Stomach (tissue), 19 donors: ENCODE measurements at places on chromosomes 2 and 18.
A peak's percentile ranks its signal among the peaks of the same experiment; 100 is the strongest.

GRCh38 chr18:57014772-57015413 is 132.0 kb upstream of the BOD1L2 start:
- no peak for DNase-seq

- DNase-seq = no peak
Measured at GRCh38 chr2:208300847-208301618, 35.0 kb downstream of the PIKFYVE start.

- DNase-seq = peak; percentile 5
Measured at GRCh38 chr2:229779650-229780049, 65.3 kb upstream of the DNER start.

- no peak for DNase-seq
Measured at GRCh38 chr2:33022395-33022985, 75.7 kb downstream of the LTBP1 start.

- no peak for DNase-seq
Measured at GRCh38 chr2:147250652-147251356, 594.0 kb upstream of the ACVR2A start.

- DNase-seq = no peak
Measured at GRCh38 chr18:41347057-41347456, 608.0 kb upstream of the PIK3C3 start.

DNA sequence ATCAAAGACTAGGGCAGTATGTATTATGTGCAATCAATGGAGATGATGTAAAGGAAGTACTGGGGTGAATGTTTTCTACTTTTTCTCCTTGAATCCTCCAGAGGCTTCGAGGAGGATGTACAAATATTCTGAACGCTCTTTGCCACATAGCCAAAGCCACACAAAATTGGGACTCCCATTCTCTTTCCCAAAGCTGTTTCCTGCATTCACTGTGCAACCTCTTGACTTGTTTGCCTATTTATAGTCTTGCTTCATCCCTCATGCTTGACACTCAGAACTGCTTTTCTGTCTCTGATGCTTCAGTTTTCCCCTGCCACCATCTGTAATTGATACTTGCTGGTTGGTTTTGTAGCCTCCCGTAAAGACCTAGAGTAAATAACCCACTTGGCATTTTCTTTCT is 208.2 kb upstream of the RBMS1 start:
- no peak for DNase-seq

GRCh38 chr2:205975082-205975949 is 110.7 kb downstream of the INO80D start:
- peak; percentile 91 for DNase-seq

DNA sequence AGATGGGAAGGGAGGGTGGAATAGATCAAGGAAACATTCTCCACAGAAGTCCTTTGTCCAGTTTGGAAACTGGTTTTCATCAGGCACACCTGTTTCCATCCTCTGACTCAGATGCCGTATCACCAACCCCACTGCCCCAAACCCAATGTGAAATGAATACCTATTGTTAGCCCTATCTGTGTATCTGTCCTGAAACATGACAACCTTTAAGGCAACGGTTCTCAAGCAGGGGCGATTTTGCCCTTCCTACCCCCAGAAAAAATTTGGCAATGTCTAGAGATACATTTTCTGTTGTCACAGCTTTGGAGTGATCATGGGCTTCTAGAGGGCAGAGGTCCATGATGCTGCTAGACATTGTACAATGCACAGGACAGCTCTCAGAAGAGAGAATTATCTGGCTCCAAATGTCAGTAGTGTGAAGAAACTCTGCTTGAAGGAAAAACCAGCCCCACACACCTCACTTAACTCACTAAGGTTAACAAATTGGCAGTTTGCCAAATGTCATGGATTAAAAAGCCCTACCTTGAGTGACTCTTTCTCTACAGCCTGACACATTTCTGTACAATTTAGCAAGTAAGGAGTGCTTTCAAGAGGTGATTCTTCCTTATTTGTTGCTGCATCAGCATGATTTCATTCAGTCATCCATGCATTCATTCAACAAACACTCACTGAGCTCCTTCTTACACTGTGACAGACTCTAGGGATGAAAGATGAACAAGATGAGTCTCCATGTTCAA is 3.4 kb downstream of the SCTR start:
- no peak for DNase-seq

GRCh38 chr2:102166189-102166845 is 20.5 kb upstream of the IL1RL2 start:
- peak; percentile 71 for DNase-seq

- DNase-seq = no peak
Measured at GRCh38 chr2:175175896-175176295, 5.6 kb downstream of the ATP5MC3 start.

DNA sequence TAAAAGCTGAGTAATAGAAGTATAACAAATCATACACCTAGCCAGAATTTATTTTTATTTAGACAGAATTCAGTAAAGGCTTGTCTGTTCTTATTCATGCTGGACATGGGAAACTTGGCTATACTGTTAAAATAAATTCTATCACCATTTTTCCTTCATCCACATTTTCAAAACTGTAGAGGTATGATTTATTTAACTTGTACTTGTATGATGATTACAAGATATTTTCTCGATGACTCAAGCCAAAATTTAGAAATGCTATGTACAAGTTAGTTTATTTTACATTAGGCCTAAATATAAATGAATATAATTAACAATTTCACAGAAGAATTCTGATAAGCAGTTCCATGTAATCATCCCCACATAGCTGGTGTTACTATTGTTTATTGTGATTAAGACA is 194.8 kb upstream of the DOK6 start:
- no peak for DNase-seq

DNA sequence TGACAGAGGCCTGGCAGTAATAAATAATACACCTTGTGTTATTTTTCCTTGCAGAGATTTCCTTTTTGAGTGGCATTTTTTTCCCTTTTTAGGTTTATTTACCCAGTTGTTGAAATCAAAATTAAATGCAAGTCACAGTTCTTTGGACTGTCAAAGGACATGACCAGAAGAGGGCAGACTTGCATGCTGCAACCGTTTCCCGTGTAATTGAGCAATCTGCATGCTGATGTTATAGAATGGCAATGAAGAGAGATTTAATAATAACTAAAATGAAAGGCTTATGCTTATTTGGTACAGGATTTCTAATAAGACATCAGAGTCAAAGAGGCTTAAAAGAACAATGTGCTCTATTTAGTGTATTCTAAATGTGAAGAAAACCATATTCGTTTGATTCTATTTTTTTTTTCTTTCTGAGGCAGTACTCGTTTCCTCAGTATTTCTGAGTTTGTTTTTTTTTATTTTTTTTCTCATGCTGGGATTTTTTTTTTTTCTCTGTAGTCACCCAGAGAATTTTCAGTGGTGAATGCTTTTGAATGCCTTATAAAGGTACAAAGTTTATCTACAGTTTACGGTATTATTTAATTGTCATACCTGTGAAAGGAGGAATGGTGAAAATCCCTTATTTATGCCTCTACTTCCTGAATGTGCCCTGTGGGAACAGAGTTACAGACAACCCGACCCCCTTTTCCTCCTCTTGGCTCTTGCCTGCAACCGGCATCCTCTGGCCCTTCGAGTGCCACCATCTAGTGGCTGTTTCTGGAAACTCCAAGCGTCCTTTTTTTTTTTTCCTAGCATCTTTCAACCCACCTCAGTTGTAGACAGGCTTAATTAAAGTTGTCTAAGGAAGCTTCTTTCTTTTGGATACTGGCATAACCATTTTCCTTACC is 368.5 kb downstream of the LRRTM1 start:
- peak; percentile 27 for DNase-seq
